HFFc6 (cell line): ENCODE measurements at places on chromosomes 16 and 17.

DNA sequence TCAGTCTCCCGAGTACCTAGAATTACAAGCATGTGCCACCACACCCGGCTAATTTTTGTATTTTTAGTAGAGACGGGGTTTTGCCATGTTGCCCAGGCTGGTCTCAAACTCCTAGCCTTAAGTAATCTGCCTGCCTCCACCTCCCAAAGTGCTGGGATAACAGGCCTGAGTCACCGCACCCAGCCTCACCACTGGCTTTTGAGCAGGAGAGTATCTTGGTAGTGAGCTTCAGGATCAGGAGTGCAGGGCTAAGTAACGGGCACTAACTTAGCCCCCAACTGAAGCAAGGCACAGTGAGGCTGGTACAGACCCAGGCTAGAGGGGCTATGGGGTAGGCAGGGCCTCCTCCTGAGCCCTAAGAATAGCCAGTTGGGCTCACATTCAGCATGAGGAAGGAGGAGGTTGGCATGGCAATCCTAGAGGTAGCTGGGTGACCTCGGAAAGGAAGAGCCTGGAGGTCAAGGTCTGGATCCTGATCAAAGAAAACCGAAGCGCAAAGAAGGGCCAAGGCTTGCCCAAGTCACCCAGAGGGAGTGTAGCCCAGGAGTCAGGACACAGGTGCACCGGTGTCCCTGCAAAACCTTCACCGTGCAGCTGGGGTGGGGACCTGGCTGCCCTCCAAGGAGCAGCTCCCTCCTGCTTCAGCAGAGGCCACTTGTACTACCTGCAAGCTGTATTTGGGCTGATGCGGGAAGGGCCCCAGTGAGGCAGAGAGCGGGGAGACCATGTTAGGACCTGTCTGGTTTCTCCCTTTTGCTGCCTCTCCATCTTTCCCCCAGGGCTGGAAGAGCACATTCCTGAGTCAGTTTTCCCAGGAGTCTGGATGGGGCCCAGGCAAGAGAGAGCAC lies 1.3 kb upstream of the ADGRG5 start:
- DNase-seq, result no peak
- H3K27me3 ChIP-seq, result peaks cover 53% of the 10 kb centered on the region
- peaks cover 9% of the 10 kb centered on the region for H3K4me1 ChIP-seq
- no peak overlapping the region for H3K4me3 ChIP-seq
- no peaks in the 10 kb centered on the region for H3K36me3 ChIP-seq
- no peak overlapping the region for H3K27ac ChIP-seq

GRCh38 chr17:7809086-7809790 lies 24.8 kb upstream of the KDM6B start:
- peaks cover 5% of the 10 kb centered on the region for H3K27me3 ChIP-seq
- no peak overlapping the region for H3K4me3 ChIP-seq
- no peak for DNase-seq
- H3K27ac ChIP-seq, result no peak overlapping the region
- H3K36me3 ChIP-seq, result no peaks in the 10 kb centered on the region

DNA sequence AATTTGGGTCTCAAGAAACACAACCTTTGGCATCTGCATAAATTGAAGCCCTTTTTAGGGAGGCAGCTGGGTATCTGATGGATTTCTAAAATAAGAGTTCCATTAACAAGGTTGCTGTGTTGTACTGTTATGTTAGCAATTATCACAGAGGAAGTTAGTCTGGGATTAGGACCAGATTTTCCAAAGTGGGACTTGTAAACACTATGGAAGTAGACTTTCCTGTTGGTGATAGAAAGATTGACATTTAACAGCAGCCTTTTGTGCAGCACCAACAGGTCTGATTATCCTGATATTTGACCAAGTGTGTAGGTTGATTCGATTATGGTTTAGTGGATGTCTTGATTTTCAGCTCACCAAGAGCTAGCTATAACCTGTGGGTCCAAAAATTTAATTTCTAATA lies 46.4 kb downstream of the TMEM100 start:
- DNase-seq, result no peak
- no peaks in the 10 kb centered on the region for H3K4me1 ChIP-seq
- H3K36me3 ChIP-seq, result no peaks in the 10 kb centered on the region
- no peak overlapping the region for H3K27ac ChIP-seq
- peaks cover 6% of the 10 kb centered on the region for H3K27me3 ChIP-seq

DNA sequence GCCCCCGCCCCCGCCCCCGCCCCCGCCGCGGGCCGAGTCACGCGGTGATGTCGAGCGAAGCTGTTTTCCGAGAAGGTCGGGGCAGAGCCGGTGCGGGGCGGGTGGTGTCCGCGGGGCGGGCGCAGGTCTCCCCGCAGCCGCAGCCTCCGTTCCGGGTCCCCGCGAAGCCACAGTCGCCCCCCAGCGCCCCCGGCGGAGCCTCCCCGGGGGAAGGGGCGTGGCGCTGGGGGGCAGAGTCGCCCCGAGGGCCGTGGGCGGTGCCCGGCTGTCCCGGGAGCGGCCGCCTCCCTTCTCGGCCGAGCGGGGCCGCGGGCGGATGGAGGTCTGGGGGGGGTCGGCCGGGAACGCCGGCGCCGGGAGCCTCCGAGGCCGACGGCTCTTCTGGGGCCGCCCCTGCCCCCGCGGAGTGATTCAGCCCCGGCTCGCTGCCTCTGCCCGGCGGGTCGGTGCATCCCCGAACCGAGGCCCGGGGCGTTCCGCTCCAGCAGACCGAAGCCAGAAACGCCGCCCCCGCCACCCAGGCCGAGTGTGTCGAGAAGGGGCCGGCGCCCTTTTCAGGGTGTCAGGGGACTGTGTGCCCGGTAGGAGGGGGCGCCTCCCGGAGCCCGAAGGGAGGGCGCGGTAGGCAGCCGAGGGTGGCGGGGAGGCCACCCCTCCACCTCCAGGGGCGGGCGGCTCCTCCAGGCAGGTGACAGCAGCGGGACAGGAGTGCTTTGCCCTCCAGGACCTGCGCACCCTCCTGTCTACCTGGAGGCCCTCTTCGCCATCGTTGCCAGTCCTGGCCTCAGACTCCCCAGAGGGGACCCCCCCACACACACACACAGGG lies 1.7 kb downstream of the METRNL start:
- H3K27ac ChIP-seq, result peak overlapping the region; percentile 97
- peaks cover 11% of the 10 kb centered on the region for H3K27me3 ChIP-seq
- H3K36me3 ChIP-seq, result peaks cover 20% of the 10 kb centered on the region

GRCh38 chr17:21295036-21295952 lies 10.8 kb downstream of the MAP2K3 start:
- H3K36me3 ChIP-seq, result peaks cover 19% of the 10 kb centered on the region
- H3K4me1 ChIP-seq, result peaks cover 11% of the 10 kb centered on the region
- peaks cover 11% of the 10 kb centered on the region for H3K27me3 ChIP-seq
- H3K27ac ChIP-seq, result peak overlapping the region; percentile 72
- H3K4me3 ChIP-seq, result no peak overlapping the region

DNA sequence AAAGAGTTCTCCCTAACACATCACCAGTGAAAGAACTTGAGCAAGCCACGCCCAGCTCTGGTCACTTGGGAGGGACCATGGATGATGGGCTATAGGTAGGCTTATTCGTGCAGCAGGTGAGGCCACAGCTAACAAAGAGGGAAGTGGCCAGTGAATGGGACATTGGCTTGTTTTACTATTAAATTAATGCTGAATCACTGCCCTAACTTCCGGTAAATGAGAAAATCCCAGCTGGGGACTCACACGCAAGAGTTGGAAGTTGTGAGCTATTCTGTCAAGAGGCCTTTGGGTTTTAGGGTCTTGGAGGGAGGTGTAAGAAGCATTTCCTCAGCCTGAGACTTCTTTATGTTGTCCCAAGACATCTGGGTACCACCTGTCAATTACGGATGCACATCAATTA lies 315.3 kb downstream of the XYLT1 start:
- no peaks in the 10 kb centered on the region for H3K4me1 ChIP-seq
- H3K27ac ChIP-seq, result no peak overlapping the region
- H3K4me3 ChIP-seq, result no peak overlapping the region
- H3K27me3 ChIP-seq, result no peaks in the 10 kb centered on the region
- DNase-seq, result no peak

- H3K4me3 ChIP-seq, result no peak overlapping the region
- peak; percentile 58 for DNase-seq
- no peaks in the 10 kb centered on the region for H3K36me3 ChIP-seq
- peak overlapping the region; percentile 80 for H3K27ac ChIP-seq
- H3K27me3 ChIP-seq, result no peaks in the 10 kb centered on the region; the same call in 1 of the 2 replicates
Measured at GRCh38 chr17:8362651-8363332, 13.7 kb downstream of the KRABD2 start.

- peaks cover 6% of the 10 kb centered on the region for H3K4me1 ChIP-seq
- H3K27me3 ChIP-seq, result no peaks in the 10 kb centered on the region
- no peaks in the 10 kb centered on the region for H3K36me3 ChIP-seq
Measured at GRCh38 chr17:71740866-71741265, 380.0 kb upstream of the SOX9 start.

DNA sequence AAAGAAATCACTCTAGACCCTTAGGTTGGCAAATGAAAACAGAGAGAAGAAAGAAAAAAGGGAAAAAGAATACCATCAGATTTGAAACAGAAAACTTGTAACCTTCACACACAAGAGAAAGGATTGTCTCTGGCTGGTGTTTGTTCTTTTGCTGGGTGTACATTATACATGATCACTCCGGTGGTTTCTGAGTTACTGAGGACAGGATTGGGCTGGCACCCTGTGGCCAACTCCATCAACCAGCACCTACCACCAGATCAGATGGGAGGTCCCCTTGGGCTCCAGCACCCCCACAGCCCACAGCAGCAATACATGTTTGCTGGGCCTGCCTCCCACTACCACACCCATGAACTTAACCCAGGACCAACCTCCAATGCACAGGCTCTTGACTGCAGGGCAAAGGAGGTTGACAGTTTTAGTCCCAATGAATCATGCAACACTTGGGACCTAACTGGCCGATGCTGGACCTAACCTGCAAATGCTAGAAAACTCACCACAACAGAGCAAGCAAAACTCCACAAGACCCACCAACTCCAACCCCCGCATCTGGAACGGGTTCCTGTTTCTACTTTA lies 308.3 kb downstream of the SOX9 start:
- H3K27me3 ChIP-seq, result no peaks in the 10 kb centered on the region
- H3K4me3 ChIP-seq, result no peak overlapping the region
- no peak overlapping the region for H3K27ac ChIP-seq
- no peaks in the 10 kb centered on the region for H3K36me3 ChIP-seq
- H3K4me1 ChIP-seq, result peaks cover 22% of the 10 kb centered on the region; the same call in 1 of the 2 replicates

DNA sequence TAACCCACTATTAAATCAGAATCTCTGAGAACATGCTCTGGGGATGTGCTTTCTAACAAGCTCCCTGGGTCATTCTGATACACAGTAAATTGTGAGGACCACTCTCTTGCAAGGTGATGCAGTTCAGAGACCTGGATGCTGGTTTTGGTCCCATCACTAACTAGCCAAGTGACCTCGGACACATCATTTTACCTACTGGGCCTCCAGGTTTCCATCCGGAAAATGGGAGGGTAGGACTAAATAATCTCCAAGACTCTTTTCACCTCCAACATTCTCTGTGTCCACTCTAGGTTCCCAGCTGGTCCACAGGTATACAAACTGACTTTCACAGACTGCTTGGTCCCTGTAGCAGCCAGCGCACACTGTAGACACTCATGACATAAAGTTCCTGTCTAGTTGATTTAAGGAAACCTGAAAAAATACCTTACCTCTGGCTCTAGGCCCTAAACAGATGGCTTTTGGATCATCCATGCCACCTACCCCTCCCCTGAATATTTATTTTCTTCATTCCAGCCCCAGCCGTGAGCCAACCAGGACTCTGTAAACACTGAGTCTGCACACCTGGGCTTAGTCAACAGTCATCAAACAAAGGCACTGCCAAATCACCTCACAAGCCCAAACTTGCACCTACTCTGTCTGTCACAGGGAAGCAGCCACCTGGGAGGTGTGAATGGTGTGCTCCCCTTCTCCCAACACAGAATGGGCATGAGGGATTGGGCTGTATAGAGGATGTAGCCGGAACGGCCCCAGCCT lies 51.3 kb upstream of the MRPS23 start:
- H3K27me3 ChIP-seq, result no peaks in the 10 kb centered on the region; the same call in 1 of the 2 replicates
- DNase-seq, result no peak
- peaks cover 59% of the 10 kb centered on the region for H3K4me1 ChIP-seq

- DNase-seq, result peak; percentile 31
- no peaks in the 10 kb centered on the region; the same call in 1 of the 2 replicates for H3K27me3 ChIP-seq
- no peak overlapping the region for H3K4me3 ChIP-seq
Measured at GRCh38 chr17:37506678-37507077, 17.0 kb downstream of the DUSP14 start.

DNA sequence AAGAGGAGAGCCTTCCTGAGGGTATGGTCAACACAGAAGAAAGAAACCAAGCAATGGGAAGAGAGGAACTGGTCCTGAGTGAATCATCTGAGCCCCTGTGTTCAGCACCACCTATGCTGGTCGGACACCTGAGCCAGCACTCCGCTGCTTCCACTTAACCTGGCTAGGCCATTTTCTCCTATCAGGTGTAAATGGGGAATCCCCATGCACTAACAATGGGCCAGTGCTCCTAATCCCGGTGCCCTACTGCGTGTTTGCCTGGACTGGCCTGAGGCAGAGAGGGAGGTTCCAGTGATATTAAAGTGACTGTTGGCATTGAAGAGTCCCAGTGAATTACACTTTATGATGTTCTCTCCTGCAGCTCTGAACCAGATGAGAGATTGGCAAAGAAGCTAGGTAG lies 34.4 kb upstream of the XYLT2 start:
- no peak for DNase-seq
- H3K4me3 ChIP-seq, result no peak overlapping the region
- H3K4me1 ChIP-seq, result peaks cover 35% of the 10 kb centered on the region
- H3K36me3 ChIP-seq, result no peaks in the 10 kb centered on the region; the same call in 1 of the 2 replicates

DNA sequence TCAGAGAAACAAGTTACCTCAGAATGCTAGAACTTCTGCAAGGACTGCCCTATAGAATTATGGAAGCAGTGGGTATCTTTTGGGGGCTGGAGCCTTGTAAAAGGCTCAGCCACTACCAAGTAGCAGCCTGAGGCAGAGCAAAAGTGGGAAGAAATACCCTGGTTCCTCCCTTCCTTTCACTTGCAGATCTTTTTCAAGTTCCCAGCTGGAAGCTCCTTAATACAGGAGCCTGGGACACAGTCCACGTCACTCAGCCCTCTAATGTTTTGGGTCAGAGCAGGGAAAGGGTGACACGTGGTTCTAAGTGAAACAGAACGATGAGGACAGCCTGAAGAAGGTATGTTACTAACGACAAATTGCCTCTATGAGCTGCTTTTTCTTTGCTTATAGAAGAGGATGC lies 93.1 kb downstream of the CNTNAP4 start:
- H3K27ac ChIP-seq, result no peak overlapping the region
- DNase-seq, result no peak
- no peaks in the 10 kb centered on the region for H3K36me3 ChIP-seq
- no peaks in the 10 kb centered on the region for H3K4me1 ChIP-seq
